ENCODE measurements at places on chromosomes 6 and 20.

DNA sequence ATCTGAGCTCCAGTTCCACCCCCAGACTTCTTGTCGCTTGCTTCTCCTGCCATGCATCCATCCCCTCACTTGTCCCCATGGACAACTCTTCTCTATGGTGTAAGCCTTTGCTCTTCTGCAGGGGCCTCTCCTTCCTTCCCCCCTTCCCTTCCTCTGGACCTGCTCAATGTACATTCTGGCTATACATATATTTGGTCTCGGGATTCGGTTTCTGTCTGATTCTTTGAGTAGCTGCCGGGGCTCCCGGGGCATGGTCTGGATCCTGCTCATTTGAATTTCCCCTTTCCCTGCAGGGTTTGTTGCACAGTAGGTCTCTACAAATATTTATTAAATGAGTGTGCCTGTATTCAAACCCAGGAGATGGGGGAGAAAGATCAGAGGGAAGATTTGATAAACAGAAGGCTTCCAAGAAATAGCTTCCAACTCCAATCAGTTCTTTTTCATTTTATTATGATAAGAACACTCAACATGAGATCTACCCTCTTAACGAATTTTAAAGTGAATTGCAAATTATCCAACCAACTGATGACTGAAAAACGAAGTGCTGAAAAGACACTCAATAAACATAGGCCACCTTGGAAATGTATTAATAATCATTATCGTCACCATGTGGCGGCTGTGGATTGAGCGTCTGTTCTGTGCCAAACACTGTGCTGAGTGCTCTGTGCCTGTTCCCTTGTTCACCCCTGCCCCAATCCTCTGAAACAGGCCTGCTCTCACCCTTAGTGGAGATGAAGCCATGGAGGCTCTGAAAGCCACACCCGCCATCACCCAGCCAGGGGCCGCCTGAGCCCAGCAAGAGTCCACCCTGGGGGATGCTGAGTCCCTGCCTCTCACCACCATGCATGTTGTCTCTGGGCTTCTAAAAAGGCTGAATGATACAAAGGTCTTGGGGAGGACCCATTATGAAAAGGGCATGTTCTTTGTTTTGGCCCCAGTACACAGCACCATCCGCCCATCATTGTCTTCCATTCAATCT is 34.3 kb upstream of the APCDD1L start:
- DNase-seq = no peak

DNA sequence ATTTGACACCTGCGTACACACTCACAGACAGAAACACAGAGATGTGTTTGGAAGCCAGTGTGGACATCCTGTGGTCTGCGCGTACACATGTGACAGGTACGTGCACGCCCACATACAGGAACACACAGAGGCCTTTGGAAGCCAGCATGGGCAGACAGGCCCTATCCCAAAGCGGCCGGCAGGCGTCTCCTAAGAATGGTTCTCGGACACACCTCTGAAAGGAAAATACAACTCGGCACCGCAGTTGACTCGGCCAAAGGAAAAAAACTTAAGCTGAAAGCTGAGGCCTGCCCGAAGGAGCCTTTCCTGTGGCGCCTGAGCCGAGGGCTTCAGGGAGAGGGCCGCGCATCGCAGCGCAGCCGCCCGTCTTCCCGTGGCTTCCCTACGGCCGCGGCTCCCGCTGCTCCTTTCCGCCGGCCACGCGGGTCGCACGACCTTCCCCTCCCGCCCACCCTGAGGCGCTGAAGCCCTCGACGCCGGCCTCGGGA is 1.4 kb upstream of the CEP43 start:
- peak; percentile 33 for DNase-seq

DNA sequence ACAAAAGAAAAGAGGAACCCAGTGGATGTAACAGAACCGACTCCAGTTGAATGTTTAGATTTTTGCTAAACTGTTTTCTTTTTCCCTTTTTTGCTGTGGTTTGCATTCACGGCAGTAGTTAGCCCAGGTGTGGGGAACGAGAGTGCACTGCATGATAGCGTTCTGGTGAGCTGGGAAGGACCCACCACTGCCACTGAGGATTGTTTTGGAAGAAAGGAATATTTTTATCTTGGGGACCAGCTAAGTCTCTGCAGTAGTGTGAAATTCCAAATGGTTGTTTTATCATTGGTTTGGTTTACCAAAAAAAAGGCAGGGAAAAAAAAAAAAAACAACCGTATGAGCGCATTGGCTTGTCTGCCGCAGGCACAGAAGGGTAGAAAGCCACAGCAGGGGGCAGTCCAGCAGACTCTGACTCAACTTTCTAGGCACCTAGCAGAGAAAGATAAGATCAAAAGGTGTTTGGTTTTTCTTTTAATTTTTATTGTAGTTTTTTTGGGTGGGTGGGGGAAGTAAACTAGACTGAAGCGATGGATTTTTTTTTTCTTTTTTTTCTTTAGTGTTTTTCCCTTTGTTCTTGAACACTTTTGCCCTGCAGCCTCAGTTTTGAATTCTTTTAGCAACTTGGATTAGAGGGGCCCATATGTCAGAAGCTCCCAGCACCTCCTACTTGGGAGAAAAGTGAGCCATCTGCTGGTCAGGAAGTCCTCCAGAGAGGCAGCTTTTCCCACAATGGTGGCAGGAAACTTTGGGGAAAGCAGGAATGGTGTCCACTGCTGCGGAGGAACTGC is 13.5 kb upstream of the RAB5IF start:
- DNase-seq = no peak

DNA sequence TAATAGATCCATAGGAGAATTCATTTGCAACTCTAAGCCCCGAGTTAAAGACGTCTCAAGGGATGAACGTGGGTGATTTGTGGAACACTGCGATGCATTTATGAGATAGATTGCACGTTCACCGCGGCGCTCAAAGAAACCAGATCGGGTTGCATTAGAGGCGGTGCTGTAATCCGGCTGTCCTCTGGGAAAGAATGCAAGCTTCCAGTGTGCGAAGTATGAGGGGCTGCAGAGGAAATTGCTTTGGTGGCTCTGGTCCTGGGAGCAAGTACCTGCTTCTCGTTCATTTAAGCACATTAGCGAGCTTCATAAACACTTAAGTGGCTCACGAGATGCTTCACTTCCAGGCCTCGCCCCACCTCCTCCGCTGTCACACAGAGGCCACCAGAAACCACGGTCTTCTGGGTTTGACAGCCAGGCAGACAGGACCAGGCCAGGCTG is 182.3 kb downstream of the CDH4 start:
- DNase-seq = peak; percentile 93

GRCh38 chr20:36754656-36755222 is 8.8 kb upstream of the NDRG3 start:
- DNase-seq = no peak

DNA sequence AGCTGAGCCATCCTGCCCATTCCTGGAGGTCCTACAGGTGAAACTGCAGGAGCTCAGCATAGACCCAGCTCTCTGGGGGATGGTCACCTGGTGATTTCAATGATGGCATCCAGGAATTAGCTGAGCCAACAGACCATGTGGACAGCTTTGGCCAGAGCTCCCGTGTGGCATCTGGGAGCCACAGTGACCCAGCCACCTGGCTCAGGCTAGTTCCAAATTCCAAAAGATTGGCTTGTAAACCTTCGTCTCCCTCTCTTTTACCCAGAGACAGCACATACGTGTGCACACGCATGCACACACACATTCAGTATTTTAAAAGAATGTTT is 44.0 kb downstream of the SIRPA start:
- DNase-seq = no peak

GRCh38 chr20:22974354-22974753 is 60.8 kb upstream of the SSTR4 start:
- DNase-seq = no peak

- no peak for DNase-seq
These were observed 72.9 kb downstream of the SNX5 start for GRCh38 chr20:17895641-17896171.

DNA sequence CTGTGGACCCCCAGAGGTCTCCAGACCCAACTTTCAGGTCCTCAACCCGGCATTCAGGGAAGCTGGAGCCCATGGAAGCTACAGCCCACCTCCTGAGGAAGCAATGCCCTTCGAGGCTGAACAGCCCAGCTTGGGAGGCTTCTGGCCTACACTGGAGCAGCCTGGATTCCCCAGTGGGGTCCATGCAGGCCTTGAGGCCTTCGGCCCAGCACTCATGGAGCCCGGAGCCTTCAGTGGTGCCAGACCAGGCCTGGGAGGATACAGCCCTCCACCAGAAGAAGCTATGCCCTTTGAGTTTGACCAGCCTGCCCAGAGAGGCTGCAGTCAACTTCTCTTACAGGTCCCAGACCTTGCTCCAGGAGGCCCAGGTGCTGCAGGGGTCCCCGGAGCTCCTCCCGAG is 950 bp downstream of the GNAS start:
- DNase-seq = no peak

DNA sequence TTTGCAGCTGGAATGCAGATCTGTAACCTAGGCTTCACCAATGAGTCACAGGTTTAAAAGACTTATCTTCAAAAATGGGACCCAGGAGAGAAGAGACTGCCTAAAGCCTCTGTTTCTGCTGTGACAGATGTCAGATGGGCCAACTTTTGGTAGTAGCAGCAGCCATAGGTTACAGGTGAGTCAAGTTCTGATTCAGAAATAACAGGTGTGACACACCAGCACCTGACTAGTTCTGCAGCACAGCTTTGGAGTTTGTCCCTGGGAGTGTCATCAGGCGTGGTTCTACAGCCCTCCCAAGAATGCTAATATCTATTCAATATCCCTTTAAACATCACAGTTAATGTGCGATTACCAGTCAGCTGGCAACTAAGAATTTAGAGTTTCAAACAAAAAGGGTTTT is 121.9 kb upstream of the BTN3A2 start:
- DNase-seq = no peak

DNA sequence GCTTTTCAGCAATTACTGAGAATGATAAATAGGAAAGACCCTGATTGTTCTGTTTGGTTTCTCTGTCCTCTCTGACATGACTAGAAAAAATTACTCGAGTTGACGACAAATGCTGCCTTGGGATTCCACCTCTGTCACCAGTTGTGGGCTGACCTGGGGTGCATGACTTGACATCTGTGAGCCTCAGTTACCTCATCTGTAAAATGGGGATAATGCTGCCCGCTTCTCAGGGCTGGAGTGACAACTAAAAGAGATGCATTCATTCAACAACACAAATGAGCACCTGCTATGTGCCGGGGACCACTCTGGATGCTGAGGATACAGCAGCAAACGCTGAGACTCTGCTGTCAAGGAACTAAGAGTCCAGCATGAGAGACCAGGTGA is 94.8 kb downstream of the NFATC2 start:
- no peak for DNase-seq

DNA sequence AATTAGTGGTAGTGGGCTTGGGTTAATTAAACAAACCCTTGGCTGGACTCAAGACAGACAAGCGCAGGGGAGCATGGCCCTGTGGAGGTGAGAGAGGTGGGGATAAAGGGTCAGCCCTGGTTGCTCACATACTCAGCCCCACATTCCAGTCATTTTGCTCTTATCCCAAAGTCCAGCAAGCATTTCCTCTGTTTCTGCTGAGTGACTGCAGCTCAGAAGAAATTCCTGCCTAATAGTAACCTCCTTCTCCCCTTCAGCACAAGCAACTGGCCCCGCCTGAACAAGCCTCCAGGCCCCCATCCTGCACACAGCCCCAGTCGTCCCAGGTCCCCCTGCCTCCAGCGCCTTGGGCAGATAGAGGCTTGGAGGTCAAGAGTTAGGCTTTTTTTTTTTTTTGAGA is 3.6 kb upstream of the TFEB start:
- DNase-seq = no peak

GRCh38 chr6:147479857-147480256 is 28.6 kb upstream of the SAMD5 start:
- no peak for DNase-seq

GRCh38 chr6:121333196-121333595 is 1.1 kb downstream of the TBC1D32 start:
- no peak for DNase-seq

DNA sequence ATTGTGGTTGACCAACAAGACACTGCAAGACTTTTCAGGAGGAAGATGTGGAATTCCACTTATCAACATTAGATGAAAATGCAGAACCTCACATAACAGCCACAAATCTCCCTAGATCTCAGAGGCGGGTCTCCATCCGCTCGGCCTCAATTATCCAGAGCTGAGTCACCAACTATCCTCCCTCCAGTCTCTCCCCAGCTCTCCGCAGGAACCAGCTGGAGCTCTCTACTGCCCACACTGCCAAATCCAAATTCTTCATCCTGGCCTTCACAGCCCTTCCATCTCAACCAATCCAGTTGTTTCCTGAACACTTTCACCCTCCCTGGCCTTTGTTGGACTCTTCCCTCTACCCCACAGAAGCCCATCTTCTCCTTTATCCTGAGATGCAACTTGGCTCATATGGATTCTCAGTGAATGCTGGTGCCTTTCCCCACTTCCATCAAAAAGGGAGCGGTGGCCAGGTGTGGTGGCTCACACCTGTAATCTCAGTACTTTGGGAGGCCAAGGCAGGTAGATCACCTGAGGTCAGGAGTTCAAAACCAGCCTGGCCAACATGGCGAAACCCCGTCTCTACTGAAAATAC is 3.5 kb upstream of the TGIF2 start:
- DNase-seq = no peak

- no peak for DNase-seq
These were observed 4.1 kb upstream of the FAM135A start for GRCh38 chr6:70409216-70409615.
